ENCODE measurements at places on chromosomes 13 and 19. TPM values are rescaled to one million over a fixed set of nuclear protein-coding genes. Genes with fewer than 3 reads are reported as not detected.

MAST1 gene
- 0.33 TPM for total RNA-seq

PEX11G gene
- 1.7 TPM for total RNA-seq

CBARP gene
- 6.4 TPM for total RNA-seq

C19orf73 gene
- total RNA-seq = 0.48 TPM

PCDH9 gene
- total RNA-seq = 3.3 TPM

ODAD3 gene
- total RNA-seq = not detected

Data from vein endothelial cell (primary cell).